AG08396 (cell line): ENCODE measurements at places on chromosomes 16 and 17.

GRCh38 chr17:34484193-34484733 lies 95.1 kb upstream of the TMEM132E start:
- DNase-seq = no peak

DNA sequence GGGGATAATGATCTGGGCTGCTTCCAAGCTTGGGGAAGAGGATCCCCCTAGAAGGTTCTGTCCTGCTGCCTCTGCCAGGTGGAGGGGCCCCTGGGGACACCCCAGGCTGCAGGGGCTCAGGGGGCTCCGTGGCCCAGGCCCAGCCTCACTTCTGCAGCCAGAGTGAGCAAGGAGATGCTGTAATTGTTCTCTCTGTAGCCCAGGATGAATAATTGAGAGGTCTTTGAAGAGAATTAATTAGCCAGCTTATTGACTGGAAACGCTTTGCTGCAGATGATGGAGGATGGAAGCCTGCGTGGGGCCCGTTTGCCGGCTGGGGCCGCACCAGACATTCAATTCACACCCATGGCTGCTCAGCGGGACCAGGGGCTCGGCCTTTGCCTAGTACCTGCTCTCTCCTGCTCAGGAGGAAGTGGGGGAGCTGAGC lies 38.5 kb downstream of the TMEM235 start:
- no peak for DNase-seq

- no peak for DNase-seq
These were observed 81.3 kb upstream of the IRX6 start for GRCh38 chr16:55242667-55243066.

DNA sequence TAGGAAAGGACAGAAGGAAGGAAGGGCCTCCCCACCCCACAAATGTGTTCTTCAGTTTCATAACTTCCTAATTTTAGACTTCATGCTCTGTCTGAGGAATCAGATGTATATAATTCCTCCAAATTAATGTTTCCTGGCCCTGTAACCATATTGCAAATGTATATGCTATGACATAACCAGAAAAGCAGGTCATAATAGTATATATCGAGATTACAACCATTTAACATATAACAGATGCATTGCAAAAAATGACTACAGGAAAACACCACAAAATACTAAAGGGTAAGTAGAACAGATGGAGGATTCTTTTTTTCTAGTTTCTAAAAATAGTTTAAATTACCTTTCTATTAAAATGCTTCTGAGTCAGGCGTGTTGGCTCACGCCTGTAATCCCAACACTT lies 3.1 kb upstream of the EXOC7 start:
- no peak for DNase-seq

- DNase-seq = no peak
These were observed 655 bp upstream of the MTHFSD start for GRCh38 chr16:86555704-86556075.

DNA sequence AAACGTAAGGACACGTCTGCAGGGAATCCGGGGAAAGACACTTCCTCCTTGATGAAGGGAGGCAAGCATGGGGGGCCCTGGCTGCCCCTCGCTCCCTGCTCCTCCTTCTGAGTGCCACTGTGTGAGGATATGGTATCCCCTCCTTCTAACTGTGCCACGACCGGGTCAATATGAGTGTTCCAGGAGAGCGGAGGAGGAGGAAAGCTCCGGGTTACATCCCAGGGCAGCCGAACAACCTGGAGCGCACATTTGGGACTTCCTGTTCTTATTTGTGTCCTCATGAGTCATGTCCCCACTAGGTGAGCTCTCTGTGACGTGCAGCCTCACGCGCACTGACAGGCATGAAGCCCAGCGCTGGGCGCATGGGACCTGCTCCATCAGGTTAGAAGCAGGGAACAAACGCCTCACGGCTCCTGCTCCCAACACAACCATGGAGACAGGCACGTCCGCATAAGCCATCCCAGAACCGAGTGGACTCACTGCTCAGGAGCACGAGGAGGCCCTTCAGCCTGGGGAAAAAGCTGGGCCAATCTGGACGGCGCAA lies 92.9 kb upstream of the DNAH17 start:
- no peak for DNase-seq

GRCh38 chr17:50265212-50265611 lies 9.1 kb upstream of the TMEM92 start:
- peak; percentile 2 for DNase-seq

GRCh38 chr17:61411261-61412142 lies 11.9 kb downstream of the TBX2 start:
- DNase-seq = peak; percentile 83

DNA sequence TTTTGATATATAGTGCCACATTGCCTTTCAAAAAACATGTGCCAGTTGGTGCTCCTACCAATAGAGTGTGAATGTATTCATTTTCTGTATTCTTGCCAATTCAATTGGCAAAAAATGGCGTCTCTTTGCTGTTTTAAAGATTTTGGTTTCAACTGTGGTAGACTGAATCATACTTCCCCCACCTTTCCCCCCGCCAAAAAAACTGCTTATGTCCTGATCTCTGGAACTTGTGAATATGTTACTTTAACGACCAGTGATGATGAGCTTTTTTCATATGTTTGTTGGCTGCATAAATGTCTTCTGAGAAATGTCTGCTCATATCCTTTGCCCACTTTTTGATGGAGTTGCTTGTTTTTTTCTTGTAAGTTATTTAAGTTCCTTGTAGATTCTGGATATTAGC lies 325.1 kb upstream of the KCNJ16 start:
- no peak for DNase-seq

DNA sequence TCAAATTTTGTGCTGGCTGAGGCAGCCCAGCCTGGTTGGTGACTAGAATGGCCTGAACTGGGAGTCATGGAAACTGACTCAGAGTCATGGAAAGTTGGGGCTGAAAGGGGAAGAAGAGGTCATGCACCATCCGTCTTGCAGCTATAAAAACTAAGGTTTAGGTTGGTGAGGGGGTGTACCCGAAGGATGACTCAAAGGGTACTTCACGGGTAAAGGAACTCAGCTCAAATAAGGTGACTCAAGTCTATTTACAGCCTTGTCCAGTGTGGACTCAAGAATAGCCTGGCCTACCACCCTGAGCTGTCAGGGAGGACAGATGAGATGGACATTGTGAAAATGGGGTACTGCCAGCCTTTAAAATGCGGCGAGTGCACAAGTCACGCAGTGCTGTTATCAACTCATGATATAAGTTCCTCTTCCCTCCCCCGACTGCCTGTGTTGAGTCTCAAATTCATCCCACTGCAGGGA lies 18.6 kb downstream of the CD300LB start:
- DNase-seq = no peak

GRCh38 chr17:41394254-41394996 lies 3.0 kb downstream of the KRT31 start:
- no peak for DNase-seq

DNA sequence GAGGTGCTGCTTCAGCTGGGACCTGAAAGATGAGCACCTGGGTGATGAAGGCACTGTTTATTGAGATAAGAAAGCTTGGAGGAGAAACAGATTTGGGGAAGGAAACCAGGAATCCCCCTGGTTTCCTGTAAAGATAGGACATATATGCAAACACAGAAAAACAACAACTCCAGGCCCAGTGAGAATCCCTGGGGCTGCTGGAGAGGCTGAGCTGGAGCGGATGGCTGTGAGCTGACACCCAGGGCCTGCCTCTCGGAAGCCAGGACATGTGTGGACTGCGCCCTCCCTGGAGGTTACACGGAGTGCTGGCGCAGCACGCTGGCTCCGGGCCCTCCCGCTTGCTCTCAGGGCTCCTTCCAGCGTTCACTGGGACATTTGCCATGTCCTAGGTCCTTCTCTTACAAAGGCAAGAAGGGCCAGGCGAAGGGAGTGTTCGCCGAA lies 57.5 kb downstream of the CYB5B start:
- peak; percentile 78 for DNase-seq

GRCh38 chr16:55035029-55035428 lies 104.4 kb downstream of the IRX5 start:
- no peak for DNase-seq

GRCh38 chr17:69763503-69763902 lies 311.5 kb upstream of the KCNJ16 start:
- DNase-seq = no peak

- DNase-seq = no peak
These were observed 40.2 kb downstream of the ARL4D start for GRCh38 chr17:43439041-43439440.

GRCh38 chr16:2842340-2843000 lies 12.4 kb downstream of the ZG16B start:
- peak; percentile 55 for DNase-seq

DNA sequence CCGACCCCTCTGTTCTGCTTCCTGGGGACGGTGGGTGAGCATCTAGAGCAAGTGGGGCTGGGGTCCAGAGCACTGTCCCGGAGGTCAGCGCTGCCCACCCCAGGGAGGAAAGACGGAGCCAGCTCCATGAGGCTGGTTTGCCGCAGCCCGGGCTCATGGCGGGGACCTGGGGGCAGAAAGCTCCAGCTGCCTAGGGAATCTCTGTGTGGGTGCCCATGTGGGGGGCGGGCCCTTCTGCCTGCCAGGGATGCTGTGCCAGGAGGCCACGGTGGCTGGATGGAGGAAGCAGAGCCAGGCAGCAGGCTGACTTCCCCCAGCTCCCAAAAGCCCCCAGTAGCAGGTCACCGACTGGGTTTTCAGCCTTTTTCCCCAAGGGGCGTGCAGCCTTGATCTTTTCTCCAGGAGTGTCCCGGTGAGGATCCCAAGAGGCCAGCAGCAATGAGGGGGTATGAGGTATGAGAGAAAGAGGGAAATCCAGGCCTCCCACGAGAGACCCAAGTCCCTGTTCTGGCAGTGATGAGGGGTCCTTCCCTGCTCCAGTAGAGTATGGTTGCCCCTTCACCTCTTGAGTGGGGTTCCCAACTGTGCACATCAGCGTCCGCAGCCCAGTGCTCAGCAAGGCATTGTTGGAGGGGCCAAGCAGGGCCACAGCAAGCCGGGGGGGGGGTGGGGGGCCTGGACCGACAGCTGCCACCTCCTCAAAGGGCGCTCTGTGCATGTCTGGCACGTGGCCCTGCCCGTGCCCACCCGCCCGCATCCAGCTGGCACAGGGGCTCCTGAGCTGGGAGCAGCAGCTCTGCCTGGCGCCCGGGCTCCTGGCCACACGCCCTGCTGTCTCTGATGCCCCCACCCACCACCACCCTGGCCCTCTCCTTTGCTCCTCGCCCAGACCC lies 15.6 kb upstream of the BCAR1 start:
- no peak for DNase-seq

- DNase-seq = no peak
These were observed 27.6 kb upstream of the DLX4 start for GRCh38 chr17:49941427-49941826.

DNA sequence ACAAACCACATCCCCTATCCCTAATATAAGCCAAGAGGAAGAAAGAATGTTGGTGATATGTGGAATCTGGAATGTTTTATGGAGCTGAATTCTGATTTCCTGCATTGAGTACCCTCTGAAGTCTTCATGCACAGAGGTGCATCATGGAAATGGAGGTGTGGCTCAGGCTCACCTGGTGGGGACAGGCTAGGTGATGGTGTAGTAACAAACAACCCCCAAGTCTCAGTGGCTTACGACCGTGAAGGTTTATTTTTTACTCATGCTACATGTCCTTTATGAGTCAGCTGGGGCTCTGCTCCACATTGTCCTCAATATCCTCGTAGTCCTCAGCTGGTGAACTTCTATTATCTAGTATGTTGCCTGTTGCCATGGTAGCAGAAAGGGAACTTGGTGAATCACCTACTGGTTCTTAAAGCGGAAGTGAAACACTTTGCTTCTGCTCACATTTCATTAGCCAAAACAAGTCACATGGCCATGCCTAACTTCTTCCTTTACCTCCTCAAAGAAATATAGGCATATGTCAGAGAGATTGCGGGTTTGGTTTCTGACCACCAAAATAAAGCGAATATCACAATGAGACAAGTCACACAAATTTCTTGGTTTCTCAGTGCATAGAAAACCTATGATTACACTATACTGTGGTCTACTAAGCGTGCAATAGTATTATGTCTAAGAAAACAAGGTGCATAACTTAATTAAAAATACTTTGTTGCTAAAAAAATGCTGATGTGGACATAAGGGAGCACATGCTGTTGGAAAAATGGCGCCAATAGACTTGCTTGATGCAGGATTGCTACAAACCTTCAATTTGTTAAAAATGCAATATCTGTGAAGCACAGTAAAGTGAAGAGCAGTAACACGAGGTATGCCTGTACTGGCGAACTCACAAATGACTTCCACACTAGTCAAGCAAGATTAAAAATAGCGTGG lies at the start of gene PMFBP1:
Gene PMFBP1 (minus strand): TSS at position 51 of the 930 bp plus-strand sequence. CDS start 947 bp downstream, outside the sequence.
- DNase-seq = peak; percentile 7

- DNase-seq = no peak
These were observed 547 bp downstream of the RAB26 start for GRCh38 chr16:2148714-2149629.

- no peak for DNase-seq
These were observed 23.5 kb downstream of the MYO19 start for GRCh38 chr17:36511216-36511615.

DNA sequence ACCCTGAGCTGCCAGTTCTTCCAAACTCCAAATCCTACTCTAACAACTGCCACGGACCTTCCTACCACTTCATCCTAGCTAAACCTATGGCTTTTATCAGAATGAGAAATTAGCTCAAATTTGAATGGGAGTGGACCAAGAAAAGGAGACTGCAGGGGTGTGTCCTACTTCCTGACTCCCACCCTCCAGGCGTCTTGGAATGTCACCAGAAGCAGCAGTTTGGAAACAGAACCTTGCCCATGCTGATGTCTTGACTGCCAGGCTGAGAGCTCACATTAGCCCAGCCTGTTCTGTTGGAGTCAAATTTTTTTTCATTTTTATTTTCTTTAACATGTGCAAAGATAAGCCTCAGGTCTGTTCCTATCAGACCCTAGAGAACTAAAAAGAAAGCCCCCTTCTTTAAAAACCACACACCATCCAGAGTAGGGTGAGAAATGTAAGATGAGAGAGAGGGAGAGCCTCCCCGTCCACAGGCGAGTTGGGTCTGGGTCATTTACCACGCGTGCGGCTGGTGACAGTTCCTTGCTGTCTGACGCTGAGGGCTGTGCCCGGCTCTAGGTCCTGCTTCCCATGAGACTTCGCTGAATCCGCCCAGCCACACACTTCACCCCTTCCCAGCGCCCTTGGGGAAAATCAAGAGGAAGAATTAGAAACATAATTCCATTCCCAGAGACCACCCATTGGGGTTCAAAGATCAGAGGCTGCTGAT lies 54.3 kb downstream of the WNT3 start:
- no peak for DNase-seq

DNA sequence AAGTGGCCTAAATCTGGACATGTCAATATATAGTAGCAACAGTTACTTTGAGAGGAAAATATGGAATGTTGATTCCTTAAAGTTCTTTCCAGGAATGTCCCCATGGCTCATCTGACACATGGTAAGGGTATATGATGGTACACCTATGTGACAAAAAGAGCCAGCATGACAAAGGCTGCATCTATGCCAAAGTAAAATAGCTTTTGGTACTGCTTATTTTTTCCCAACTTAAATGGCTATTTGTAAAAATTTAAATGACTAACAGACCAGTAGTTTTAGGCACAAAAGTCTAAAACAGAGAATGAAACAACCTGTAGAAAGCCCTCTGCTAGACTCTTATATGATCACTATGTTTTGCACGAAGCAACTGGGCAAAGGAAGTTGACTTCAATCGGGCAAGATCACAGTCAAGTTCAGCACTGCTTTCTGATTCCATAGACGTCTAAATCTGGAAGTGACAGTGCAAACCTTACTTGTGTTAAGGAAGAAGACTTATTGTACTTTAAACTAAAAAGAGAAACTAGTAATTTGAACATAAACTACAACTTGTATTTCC lies 135.1 kb downstream of the SKAP1 start:
- DNase-seq = no peak

GRCh38 chr16:79329166-79329521 lies 271.4 kb downstream of the MAF start:
- no peak for DNase-seq
